ENCODE measurements at places on chromosomes 1 and 21.

GRCh38 chr1:197314682-197315081, 46.6 kb downstream of the CRB1 start:
- no peak for DNase-seq

DNA sequence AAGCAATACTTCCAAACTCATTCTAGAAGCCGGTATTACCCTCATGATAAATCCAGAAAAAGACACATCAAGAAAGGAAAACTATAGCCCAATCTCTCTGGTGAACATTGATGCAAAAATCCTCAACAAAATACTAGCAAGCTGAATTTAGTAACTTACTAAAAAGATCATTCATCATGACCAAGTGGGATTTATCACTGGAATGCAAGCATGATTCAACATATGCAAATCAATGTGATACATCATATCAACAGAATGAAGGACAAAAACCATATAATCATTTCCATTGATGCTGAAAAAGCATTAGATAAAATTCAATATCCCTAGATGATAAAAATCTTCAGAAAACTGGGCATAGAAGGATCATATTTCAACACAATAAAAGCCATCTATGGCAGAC, 402.9 kb downstream of the TGFB2 start:
- no peak for DNase-seq

- DNase-seq, result no peak
Measured at GRCh38 chr1:233939451-233939850, 35.0 kb downstream of the SLC35F3 start.

GRCh38 chr1:111471012-111471411, 2.8 kb upstream of the C1orf162 start:
- no peak for DNase-seq

- no peak for DNase-seq
Measured at GRCh38 chr1:908661-909060, 15.1 kb upstream of the SAMD11 start.

GRCh38 chr21:19553919-19554615, 1150.5 kb upstream of the TMPRSS15 start:
- peak; percentile 47 for DNase-seq

- DNase-seq, result no peak
Measured at GRCh38 chr1:220894025-220894923, 15.0 kb downstream of the HLX start.

GRCh38 chr1:247299723-247300381, 31.8 kb downstream of the ZNF496 start:
- no peak for DNase-seq

DNA sequence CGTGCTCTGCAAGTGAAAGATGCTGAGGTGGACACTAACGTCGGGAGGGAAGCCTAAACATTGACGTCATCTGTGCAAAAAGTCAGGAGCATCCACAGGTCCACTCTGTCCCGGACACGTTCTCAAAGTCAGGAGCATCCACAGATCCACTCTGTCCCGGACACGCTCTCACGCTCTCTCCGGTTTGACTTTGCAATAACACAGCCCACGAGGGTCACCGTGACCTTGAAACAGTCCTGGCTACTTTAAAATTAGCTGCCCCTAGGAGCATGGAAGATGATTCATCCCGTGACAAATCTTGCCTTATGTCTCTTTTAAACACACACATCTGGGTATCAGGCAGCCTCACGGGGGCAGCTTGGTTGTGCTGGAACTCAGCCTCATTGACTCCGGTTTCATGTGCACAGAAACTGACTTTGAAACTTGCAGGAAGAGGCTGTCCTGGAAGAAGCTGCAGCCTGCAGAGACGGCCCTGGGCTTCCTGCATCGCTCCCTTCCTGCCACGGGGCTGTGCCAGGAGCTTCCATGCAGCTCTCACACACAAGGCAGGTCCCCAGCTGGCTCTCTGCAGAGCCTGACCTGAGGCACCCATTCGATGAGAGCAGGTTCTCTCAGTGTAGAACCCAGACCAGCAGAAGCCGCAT, 18.1 kb upstream of the COL18A1 start:
- DNase-seq, result no peak

GRCh38 chr1:14915356-14916054, 238.0 kb upstream of the TMEM51 start:
- no peak for DNase-seq

GRCh38 chr1:153447498-153448170, 12.8 kb downstream of the S100A7 start:
- no peak for DNase-seq

DNA sequence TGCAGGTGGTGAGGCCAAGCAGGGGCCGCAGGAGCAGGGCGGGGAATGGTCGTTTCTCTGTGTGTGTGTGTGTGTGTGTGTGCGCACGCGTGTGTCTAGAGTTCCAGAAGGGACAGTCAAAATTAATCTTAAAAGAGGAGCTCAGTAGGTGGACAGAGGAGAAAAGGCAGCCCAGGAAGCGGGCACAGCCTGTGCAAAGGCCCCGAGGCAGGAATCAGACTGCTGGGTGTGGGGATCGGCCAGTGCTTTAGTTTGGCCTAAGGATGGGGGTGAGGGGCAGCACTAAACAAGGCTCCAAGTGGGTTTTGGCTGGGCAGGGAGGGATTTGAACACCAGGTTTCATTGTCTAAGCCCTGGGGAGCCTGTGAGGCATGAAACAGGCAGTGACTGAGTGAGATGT, 21.7 kb downstream of the EPHA8 start:
- DNase-seq, result no peak

DNA sequence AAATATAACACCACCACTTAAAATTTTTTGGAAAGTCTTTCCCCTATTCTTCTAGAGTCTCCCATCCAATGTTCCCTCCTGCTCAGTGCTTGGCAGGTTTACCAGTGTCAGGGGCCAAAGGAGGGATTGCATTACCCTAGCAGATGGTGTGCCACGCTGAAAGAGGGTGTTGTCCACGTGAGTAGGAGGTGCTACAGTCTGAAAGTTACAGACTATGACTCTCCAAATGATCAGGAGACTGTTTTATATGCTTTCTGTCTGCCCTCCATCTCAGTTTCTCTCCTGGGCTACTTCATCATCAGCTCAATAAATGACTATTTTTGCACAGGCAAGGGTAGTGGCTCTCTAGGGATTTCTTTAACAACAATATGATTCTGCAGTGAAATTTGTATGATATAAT, 31.3 kb upstream of the ANGPTL7 start:
- DNase-seq, result no peak

DNA sequence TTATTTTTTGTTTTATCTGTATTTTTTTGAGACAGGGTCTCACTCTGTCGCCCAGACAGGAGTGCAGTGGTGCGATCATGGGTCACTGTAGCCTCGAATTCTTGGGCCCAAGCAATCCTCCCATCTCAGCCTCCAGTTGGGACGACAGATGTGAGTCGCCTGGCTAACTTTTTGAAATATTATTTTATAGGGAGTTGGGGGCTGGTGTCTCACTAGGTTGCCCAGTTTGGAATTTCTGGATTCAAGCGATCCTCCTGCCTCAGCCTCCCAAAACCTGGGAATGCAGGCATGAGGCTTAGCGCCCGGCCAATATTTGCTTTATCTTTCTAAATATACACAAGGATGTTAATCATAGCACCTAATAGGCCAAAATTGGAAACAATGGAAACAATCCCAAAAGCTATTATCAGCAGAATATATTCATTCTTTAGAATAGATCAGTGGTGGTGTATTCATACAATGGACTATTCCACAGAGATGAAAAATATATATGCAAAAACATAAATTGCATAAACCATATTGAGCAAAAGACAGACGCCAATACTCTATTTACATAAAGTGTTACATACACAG, 55.9 kb downstream of the DAP3 start:
- DNase-seq, result no peak

DNA sequence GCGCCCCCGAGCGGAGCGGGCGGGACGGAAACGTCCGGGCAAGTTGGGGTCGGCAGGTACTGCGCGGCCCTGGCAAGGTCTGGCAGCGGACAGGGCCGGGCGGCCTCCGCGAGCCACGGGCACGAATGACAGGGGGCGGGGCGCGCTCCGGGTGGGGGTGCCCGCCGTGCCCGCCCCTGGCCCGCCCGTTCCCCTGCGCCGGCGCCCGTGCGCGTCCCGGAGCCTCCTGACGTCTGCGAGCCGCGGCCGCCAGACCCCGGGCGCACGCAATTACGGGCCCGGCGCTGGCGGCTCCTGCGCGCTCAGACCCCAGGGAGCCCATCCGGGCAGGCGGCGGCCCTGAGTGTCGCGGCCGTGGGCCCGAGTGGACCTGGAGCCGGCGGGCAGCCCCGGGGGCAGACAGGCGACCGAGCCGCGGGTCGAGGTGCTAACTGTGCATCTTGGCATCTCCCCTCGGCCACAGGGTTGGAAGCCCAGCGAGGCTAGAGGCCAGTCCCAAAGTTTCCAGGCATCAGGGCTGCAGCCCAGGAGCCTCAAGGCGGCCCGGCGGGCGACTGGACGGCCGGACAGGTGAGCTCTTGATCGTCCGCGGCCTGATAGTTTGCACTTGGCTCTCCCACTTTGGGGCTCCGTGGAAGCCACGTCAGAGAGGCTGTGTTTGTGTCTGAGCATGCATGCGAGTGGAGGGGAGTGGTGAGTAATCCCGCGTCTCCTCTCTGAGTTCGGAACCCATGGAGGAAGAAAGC, 918 bp downstream of the MIB2 start:
- DNase-seq, result no peak

- DNase-seq, result no peak
Measured at GRCh38 chr1:15884477-15884876, 37.0 kb downstream of the SPEN start.

GRCh38 chr1:218496561-218496960, 151.4 kb downstream of the TGFB2 start:
- DNase-seq, result no peak

- DNase-seq, result no peak
Measured at GRCh38 chr1:117093091-117093534, 28.4 kb downstream of the TRIM45 start.

Measured in NCI-H1417 treated with DMSO at 0.1 percent for 48 hours (cell line).